ENCODE measurements at places on chromosomes 5 and 9. TPM values are rescaled to one million over a fixed set of nuclear protein-coding genes. Genes with fewer than 3 reads are reported as not detected.

Gene SLC6A3
- total RNA-seq: not detected

GRCh38 chr5:69250593-69250992, 15.9 kb downstream of the CDK7 start:
- H3K36me3 ChIP-seq: peaks cover 1% of the 10 kb centered on the region
- no peaks in the 10 kb centered on the region for H3K27me3 ChIP-seq
- H3K4me1 ChIP-seq: peaks cover 21% of the 10 kb centered on the region
- H3K27ac ChIP-seq: peak overlapping the region; percentile 88

DNA sequence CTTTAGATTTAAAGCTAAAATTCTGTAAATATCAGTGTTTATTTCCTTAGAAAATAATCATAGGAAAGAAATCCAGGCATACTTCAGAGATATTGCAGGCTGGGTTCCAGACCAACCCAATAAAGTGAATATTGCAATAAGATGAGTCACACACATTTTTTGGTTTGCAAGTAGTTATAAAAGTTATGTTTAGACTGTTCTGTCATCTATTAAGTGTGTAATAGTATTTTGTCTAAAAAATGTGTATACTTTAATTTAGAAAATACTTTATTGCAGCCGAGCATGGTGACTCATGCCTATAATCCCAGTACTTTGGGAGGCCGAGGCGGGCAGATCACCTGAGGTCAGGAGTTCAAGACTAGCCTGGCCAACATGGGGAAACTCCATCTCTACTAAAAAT, 6.9 kb upstream of the RIC1 start:
- H3K4me3 ChIP-seq: no peak overlapping the region
- H3K4me1 ChIP-seq: no peaks in the 10 kb centered on the region
- no peak overlapping the region for H3K27ac ChIP-seq
- no peak for DNase-seq
- no peaks in the 10 kb centered on the region for H3K36me3 ChIP-seq

Gene CMYA5
- total RNA-seq: 0.39 TPM

- no peak overlapping the region for H3K4me3 ChIP-seq
- H3K4me1 ChIP-seq: no peaks in the 10 kb centered on the region
- no peaks in the 10 kb centered on the region for H3K27me3 ChIP-seq
- no peak for DNase-seq
Observed at GRCh38 chr9:81424431-81424830, 264.9 kb downstream of the TLE1 start.

DNA sequence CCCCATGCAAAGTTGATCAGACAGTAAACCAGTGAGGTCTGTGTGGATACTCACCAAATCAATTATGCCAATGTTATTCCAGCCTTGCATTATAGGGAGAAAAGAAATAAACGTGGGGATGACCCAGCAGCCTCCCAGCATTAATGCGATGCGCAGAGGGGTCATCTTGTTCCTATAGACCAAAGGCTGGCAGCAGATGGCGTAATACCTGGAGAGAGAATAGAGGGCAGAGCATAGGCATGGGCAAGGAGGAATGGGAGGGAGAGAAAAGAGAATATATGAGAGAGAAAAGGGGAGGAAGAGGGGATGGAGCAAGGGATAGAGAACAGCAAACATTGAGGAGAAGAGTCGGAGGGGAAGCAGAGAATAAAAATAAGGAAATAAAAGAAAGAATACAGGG, 131.2 kb downstream of the HTR4 start:
- H3K27ac ChIP-seq: no peak overlapping the region
- no peaks in the 10 kb centered on the region for H3K27me3 ChIP-seq
- no peak for DNase-seq

- H3K4me1 ChIP-seq: no peaks in the 10 kb centered on the region
- no peaks in the 10 kb centered on the region for H3K36me3 ChIP-seq
- H3K27me3 ChIP-seq: no peaks in the 10 kb centered on the region
- no peak overlapping the region for H3K4me3 ChIP-seq
Observed at GRCh38 chr9:10050016-10050415, 562.8 kb downstream of the PTPRD start.

DNA sequence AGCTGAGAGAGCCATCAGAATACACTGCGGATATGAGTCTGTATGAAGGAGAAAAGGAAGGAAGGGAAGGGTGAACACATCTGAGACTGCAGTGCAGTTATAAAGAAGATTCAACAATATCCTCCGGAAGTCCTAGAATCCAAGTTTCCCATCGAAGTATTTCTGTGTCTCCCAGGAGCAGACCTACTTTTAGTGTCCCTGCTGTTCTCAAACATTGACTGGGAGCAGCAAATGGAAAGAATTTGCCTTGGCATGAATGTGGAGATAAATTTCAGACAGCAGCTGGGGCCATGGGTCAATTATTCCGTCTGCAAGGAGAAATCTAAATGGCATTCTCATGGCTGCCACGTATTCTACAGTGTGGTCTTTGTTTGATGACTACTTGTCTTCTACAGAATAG, 478.1 kb upstream of the SMC2 start:
- H3K27ac ChIP-seq: no peak overlapping the region
- no peaks in the 10 kb centered on the region for H3K4me1 ChIP-seq
- H3K36me3 ChIP-seq: no peaks in the 10 kb centered on the region
- no peak overlapping the region for H3K4me3 ChIP-seq
- no peaks in the 10 kb centered on the region for H3K27me3 ChIP-seq

GRCh38 chr5:111013011-111013410, 58.5 kb upstream of the TSLP start:
- H3K27ac ChIP-seq: no peak overlapping the region
- H3K4me3 ChIP-seq: no peak overlapping the region
- no peaks in the 10 kb centered on the region for H3K27me3 ChIP-seq
- no peak for DNase-seq
- no peaks in the 10 kb centered on the region for H3K4me1 ChIP-seq

DNA sequence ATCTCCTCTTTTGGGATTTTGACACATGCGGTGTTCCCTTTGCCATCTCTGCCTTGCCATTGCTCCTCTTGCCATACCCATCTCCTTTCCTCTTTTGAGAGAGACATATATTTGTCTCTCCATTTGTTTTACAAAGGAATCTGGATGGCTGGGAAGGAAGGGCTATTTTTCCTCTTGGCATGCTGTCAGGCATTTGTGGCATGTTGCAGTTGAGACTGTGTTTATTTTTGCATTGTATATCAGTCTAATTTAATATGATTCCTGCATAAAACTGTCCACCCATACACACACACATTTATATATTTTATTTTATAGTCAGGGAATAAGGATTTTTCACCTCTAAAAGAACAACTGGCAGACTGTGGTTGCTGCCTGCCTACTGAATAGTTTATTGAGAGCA, 1105.8 kb upstream of the SEMA6A start:
- no peak for DNase-seq
- H3K27me3 ChIP-seq: no peaks in the 10 kb centered on the region
- H3K36me3 ChIP-seq: no peaks in the 10 kb centered on the region
- H3K4me1 ChIP-seq: no peaks in the 10 kb centered on the region
- H3K4me3 ChIP-seq: no peak overlapping the region

- no peaks in the 10 kb centered on the region for H3K36me3 ChIP-seq
- no peak for DNase-seq
Observed at GRCh38 chr9:37508834-37509206, 23.1 kb downstream of the POLR1E start.

- H3K4me1 ChIP-seq: no peaks in the 10 kb centered on the region
- H3K36me3 ChIP-seq: no peaks in the 10 kb centered on the region
- no peak overlapping the region for H3K4me3 ChIP-seq
- no peak for DNase-seq
Observed at GRCh38 chr5:32722957-32723356, 11.8 kb downstream of the NPR3 start.

Gene TMC1
- not detected for total RNA-seq

Gene PRRC2B
- 235 TPM for total RNA-seq

DNA sequence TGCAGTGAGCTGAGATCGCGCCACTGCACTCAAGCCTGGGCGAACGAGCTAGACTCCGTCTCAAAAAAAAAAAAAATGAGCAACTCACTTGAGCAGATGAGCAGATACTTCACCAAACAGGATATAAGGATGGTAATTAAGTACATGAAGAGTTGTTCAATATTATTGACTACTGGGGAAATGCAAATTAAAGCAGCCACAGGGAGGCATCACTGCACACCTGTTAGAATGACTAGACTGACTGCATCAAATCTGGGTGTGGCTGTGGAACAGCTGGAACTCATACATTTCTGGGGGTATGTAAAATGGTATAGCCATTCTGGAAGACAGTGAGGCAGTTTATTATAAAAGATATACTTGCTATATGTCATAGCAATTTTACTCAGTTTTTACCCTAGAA, 93.0 kb downstream of the WNK2 start:
- DNase-seq: no peak
- no peak overlapping the region for H3K4me3 ChIP-seq
- H3K27me3 ChIP-seq: no peaks in the 10 kb centered on the region
- H3K36me3 ChIP-seq: no peaks in the 10 kb centered on the region

Gene EQTN
- total RNA-seq: not detected

DNA sequence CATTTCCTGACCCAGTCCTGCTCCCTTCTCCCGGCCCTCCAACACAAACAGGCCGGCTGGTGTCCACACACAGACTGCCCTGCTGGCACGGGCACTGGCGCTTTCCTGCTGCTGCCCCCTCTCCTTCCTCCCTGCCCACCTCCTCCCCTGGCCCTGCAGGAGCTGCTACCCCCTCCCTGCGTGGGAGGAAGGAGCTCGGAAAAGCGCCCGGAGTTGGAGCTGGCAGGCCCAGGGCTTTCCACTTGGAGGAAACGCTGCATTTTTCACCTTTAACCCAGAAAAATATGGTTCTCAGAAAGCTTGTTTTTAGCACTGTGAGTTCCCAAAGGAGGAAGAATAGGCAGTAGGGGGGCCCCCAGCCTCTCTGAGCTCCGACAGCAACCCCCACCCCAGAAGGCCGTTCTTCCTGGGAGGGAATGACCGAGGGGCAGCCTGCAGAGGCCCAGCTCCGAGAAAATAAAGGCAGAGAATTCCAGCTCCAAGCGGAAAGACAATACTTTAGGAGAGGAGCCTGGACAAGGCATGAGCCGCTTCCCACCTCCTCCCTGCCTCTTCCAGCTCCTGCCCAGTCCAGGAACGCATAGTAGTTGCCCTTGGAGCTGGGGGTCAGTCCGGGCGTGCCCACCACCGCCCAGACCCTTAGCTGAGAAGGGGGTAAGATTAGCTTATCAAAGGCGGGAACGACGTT, 88.9 kb downstream of the LIFR start:
- H3K27ac ChIP-seq: no peak overlapping the region
- H3K4me1 ChIP-seq: peaks cover 8% of the 10 kb centered on the region
- no peaks in the 10 kb centered on the region for H3K27me3 ChIP-seq
- H3K36me3 ChIP-seq: no peaks in the 10 kb centered on the region
- DNase-seq: no peak
- H3K4me3 ChIP-seq: no peak overlapping the region

DNA sequence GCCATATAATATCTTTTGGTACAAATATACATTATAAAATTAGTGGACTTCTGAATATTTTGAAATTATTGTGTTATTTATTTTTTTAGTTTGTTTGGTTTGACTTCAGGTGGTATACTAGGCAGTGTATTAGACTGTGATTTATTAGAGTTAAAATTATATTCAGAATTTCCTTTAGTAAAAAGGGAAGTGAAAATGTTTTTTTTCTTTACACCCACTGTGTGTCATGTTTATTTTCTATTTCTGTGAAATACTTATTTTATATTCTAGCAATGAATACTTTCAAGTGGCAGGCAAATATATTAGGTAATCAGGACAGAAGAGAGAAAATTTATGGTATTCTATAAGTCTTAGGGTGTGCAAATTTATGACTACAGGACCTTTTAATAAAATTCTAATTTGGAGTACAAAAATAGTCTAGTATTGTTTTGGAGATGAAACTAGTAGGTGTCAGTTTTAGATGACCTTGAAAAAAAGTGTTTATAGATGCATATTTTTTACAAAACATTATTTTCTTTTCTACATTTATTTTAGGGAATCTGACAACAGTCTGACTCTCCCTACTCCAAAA, 8.8 kb downstream of the CSNK1G3 start:
- no peak overlapping the region for H3K27ac ChIP-seq
- no peak overlapping the region for H3K4me3 ChIP-seq
- H3K36me3 ChIP-seq: no peaks in the 10 kb centered on the region

DNA sequence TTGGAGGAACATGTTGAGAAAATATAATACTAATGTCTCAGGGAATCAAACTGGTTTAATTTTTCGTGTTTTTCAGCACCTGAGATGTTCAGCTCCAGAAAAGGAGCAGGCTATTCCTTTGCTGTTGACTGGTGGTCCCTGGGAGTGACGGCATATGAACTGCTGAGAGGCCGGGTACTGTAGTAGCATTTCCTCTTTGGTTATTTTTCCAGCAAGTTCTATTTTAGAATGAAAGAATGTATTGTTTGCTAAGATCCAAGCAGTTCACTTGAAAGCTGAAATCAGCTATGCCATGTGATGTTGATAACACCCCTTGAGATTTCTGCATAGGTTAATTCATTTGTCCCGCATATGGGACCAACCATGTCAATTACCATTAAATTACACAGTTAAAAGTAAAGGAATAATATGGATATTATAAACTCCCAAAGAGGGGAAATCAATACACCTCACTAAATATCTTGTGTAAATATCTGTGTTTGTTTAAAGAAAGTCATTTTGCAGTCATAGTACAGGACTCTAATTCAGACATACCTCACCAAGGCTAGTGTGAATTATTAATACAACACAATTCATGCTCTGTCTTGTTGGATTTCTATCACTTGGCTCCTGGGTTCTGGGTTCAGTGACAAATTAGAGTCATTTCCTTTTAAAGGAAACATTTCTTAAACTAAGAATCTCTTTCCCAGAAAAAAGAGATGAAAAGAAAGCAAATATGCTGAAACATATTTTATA, 126.8 kb downstream of the STK32A start:
- no peaks in the 10 kb centered on the region for H3K27me3 ChIP-seq
- no peaks in the 10 kb centered on the region for H3K36me3 ChIP-seq
- no peak overlapping the region for H3K4me3 ChIP-seq
- H3K4me1 ChIP-seq: no peaks in the 10 kb centered on the region

GRCh38 chr5:57436586-57436985, 46.0 kb downstream of the ACTBL2 start:
- H3K27me3 ChIP-seq: no peaks in the 10 kb centered on the region
- H3K36me3 ChIP-seq: no peaks in the 10 kb centered on the region
- peak overlapping the region; percentile 69 for H3K27ac ChIP-seq
- no peak overlapping the region for H3K4me3 ChIP-seq

GRCh38 chr5:137606401-137606800, 107.3 kb upstream of the SPOCK1 start:
- no peaks in the 10 kb centered on the region for H3K36me3 ChIP-seq
- no peak overlapping the region for H3K27ac ChIP-seq
- no peak for DNase-seq
- peaks cover 1% of the 10 kb centered on the region for H3K27me3 ChIP-seq
- no peak overlapping the region for H3K4me3 ChIP-seq
- no peaks in the 10 kb centered on the region for H3K4me1 ChIP-seq

GRCh38 chr5:68378204-68378820, 162.8 kb downstream of the PIK3R1 start:
- no peak for DNase-seq
- H3K27me3 ChIP-seq: no peaks in the 10 kb centered on the region
- H3K4me1 ChIP-seq: no peaks in the 10 kb centered on the region
- no peak overlapping the region for H3K4me3 ChIP-seq
- H3K36me3 ChIP-seq: no peaks in the 10 kb centered on the region

GRCh38 chr9:6790866-6791265, 33.1 kb downstream of the KDM4C start:
- peak overlapping the region; percentile 87 for H3K27ac ChIP-seq
- H3K4me1 ChIP-seq: peaks cover 35% of the 10 kb centered on the region
- no peaks in the 10 kb centered on the region for H3K36me3 ChIP-seq
- no peak overlapping the region for H3K4me3 ChIP-seq
